Fibroblast of upper back skin (primary cell): ENCODE measurements at places on chromosomes 16 and 17.
A peak's percentile ranks its signal among the peaks of the same experiment; 100 is the strongest.

DNA sequence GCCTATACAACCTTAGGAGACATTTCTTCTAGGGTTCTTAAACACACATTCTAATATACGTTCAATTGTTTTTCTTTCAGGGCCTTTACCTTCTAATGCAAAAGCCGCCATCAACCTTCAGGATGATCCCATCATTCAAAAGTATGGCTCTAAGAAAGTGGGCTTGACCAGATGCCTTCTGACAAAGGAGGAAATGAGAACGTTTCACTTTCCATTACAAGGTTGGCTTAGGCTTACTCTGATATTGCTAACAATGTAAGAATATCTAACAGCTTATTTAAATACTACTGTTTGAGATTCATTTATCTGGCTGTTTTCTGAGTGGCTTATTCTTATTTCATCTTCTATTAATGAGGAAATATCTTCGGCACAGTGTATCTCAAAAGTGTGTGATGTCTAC is 15.4 kb downstream of the REXO5 start:
- no peak for DNase-seq

DNA sequence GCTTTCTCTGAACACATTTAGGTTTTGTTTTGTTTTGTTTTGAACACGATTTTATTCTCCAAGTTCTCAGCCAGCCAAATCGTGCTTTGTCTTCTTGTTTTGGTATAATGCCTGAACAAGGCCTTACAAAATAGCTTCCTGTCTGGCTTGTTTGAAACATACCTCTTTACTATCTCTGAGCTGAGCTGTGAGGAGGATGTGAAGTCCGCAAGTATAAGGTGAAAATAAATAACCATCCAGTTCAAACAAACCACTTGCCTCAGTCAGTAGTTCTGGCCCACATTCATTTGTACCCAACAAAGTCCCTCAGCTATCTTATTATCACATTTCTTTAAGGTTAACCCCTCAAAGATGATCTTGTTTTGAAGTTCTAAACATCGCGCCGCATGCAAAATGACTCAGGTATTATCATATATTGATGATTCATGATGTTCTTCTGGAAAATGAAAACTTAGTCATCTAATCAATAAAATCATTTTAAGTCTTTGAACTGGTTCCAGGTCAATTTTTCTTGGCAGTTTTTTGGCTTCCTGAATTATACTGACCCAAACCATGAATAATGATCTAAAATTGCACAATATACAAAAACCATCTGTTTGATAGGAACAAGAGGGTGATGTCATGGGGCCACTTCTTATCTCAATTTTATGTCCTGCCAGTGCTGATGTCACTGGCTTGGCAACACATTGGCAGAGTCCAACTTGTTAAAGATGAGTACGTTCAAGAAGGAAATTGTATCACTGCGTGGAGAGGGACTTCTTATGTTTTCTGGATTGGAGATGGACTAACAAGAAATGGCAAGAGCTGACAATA is 694.3 kb downstream of the KCNJ2 start:
- peak; percentile 46 for DNase-seq

DNA sequence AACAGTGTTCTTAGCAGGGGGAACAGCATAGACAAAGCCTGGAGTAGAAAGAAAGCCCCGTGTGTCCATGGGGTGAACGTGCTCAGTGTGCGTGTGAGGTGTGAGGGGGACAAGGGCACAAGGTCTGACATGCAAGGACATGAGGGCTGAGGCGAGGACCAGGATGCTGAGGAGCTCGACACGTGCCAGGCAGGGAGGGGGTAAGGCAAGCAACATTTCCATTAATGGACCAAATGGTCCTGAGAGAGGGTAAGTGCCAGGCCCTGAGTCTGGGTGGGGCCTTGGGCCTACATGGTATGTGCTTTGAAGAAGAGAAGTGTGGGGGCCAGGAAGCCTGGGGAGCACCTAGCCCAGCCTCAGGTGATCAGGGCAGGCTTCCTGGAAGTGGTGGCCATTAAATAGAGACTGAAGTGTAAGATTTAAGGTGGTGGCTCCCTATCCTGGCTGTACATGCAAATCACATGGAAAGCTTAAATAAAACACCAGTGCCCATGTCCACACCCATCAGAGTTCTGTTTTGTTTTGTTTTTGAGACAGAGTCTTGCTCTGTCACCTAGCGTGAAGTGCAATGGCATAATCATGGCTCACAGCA is 29.3 kb downstream of the ADCY7 start:
- no peak for DNase-seq

DNA sequence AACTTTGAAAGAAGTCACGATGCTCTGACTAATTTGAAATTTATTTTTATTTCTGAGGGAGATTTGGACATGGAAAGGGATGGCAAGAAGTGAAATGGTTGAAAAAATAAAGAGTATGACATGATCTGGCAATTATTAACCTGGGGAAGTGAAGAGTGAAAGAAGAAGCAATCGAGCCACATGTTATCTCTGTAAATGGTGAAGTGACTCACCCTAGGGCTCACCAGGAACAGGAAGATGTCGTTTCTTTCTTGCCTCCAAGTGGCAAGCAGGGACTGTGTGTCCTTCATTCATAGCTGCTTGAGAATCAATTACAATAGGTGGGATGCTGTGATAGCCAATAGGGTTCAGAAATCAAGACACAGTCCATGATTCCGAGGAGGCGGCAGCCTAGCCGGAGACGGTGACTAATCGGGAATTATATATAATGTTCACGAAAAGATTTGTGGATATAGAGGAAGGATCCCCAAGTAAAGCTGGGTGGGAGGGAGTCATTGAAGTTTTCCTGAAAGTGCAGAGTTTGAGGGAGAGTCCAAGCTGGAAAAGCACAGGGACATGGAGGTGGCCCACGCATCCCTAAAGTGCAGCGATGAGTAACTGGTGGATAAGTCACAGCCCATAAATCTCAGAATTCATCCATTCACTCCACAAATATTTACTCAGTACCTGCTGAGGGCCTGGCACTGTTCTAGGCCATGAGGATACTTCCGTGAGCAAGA is 18.2 kb upstream of the KRT20 start:
- peak; percentile 43 for DNase-seq

DNA sequence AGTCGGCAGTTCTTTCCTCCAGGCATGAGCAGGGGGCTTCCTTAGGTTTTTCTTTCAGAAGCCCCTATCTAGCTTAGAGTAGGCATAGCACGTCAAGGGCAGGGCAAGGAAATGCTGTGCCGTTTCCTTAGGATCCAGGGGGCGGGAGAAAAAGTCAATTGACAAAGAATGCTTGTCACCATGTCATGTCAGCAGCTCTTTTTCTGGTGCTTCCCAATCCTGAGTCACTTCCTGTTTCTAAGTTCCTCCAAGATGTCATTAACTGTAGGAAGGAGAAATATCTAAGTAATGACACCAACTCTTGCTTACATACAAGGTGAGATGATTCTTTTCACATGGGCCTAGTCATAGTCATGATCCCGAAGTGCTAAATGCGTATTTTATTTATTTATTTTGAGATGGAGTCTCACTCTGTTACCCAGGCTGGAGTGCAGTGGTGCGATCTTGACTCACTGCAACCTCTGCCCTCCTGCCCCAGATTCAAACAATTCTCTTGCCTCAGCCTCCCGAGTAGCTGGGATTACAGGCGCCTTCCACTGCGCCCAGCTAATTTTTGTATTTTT is 35.2 kb downstream of the GJC1 start:
- peak; percentile 87 for DNase-seq

GRCh38 chr17:3966720-3967363 is 2.6 kb upstream of the ATP2A3 start:
- DNase-seq: no peak

DNA sequence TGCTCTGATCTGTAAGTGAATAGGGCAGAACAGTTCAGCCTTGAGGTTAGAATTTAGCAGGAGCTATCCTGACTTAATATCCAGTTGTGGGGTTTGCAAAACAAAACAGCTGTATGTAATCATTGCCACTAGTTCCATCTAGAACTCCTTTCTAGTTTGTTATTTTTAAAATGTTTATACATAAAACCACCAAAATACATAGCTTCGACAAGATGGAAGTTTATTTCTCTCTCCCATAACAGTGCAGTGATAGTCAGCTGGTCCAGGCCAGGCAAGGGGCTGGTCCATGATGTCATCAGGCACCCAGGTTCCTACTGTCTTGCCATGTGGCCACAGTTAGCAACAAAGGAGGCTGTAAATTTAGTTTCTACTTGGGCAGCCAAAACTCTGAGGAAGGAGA is 10.5 kb upstream of the PLK1 start:
- no peak for DNase-seq

DNA sequence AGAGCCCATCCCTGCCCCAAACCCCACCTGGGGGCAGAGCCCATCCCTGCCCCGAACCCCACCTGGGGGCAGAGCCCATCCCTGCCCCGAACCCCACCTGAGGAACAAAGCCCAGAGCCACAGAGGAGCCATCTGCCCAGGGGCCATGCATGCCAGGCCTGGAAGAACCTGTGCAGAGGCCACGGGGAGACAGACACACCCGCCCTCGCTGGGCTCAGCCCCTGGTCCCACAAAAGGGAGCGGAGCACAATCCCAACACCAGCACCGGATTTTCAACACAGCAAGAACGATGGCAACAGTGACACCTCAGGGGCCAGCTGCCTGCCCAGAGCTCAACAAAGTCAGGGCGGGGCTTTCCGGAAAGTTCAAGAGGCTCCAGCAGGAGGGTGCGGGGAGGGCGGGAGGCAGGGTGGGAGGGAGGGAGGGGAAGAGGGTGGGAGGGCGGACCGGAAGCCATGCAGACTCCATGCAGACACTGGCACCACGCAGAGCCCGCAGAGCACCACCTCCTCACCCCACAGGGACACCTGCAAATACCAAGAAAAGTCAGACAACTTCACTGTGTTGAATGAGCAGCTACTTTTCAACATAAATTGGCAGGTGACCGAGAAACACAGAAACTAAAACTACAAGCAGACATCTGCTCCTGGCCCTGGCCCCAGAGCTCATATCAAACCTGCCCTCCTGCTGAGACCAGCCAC is 27.9 kb upstream of the C16orf95 start:
- peak; percentile 42 for DNase-seq

- no peak for DNase-seq
These were observed 99.6 kb downstream of the SOCS1 start for GRCh38 chr16:11156401-11156800.

- DNase-seq: no peak
These were observed 26.5 kb upstream of the SLC25A19 start for GRCh38 chr17:75315541-75316243.

GRCh38 chr16:3804426-3805016 is 76.0 kb downstream of the CREBBP start:
- no peak for DNase-seq

- no peak for DNase-seq
These were observed 20.1 kb downstream of the EPOP start for GRCh38 chr17:38654411-38655398.

- no peak for DNase-seq
These were observed 69.8 kb downstream of the MGAT5B start for GRCh38 chr17:76938009-76938408.

DNA sequence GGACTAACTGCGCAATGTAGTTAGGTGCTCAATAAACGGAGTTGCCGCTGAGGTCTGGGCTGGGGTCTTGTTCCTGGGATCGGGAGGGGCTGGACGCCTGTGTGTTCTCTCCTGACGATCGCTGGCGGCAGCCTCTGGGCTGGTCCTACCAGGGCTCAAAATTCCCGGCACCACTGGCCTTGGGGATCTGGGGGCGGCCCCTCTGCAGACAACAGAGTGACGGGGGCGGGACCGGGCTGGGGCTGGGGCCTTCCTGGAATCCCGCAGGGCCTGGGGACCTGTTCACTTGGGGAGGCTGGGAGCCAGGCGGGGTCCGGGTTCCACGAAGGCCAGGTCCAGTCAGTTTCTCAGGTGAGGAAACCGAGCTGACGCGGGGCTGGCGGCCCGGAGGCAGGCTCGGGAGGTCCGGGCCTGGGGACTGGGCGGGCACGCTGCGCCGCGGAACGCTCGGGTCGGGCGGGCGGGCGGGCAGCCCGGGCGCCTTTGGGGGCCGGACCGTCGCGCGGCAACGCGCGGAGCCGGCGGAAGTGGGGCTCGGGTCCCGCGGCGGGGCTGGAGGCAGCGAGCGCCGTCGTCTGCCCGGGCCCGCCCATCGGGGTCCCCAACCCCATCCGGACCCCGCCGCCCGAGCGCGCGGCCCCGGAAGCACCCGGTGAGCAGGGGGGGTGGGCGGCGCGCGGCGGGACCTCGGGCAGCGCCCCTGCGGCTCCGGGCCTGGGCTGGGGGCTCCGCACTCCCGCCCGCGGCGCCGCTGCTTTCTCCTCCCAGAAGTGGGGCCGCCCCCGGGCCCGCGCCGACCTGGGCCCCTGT is at the start of gene PIGQ:
Gene PIGQ, plus strand, starts transcription at position 524 of the 810 bp plus-strand sequence. CDS start 4,107 bp downstream, outside the sequence.
- DNase-seq: peak; percentile 49

DNA sequence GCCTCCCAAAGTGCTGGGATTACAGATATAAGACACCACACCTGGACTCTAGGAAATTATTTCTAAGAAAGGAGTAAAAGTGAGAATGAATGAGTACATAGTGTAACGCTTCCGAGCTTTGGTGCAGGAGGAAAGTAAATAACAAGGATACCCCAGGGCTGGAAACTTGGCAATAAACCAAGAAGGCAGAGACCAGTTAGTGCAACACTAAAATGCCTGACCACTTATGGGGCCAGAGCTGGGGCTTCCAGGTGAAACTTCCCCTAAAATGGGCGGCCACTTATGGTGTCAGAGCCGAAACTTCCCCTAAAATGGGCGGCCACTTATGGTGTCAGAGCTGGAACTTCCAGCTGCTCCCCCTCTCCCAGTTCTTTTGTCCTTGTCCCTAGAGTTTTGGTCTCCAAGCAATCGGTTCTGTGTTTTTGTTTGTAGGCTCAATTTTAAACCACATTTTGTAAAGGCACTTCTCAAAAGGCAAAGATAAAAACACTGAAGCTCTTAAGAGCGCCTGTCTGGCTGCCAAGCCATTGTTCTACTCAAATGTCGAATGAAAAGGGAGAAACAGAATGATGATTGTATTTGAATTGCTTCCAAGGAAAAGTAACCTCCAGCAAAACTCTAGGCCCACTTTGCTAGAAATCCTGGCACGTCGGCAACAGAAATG is 63.9 kb downstream of the NXN start:
- peak; percentile 83 for DNase-seq

GRCh38 chr17:36485805-36486203 is 677 bp upstream of the ZNHIT3 start:
- no peak for DNase-seq

GRCh38 chr16:4703906-4704305 is 10.5 kb downstream of the NUDT16L1 start:
- DNase-seq: no peak

GRCh38 chr17:6134721-6135120 is 64.5 kb downstream of the WSCD1 start:
- DNase-seq: no peak
